ENCODE measurements at places on chromosomes 7 and 10. TPM values are rescaled to one million over a fixed set of nuclear protein-coding genes. Genes with fewer than 3 reads are reported as not detected.
A peak's percentile ranks its signal among the peaks of the same experiment; 100 is the strongest.

Gene GPC2
- total RNA-seq: 1.6 TPM

Gene HPS1
- 19.8 TPM for total RNA-seq

Gene DGKB
- not detected for total RNA-seq

Gene MKI67
- total RNA-seq: 5.2 TPM

Gene MEIG1
- total RNA-seq: not detected

Gene NPSR1
- total RNA-seq: not detected

Gene PKD2L1
- total RNA-seq: not detected

Gene EGR2
- total RNA-seq: 0.40 TPM

Gene EPHB6
- 2.0 TPM for total RNA-seq

Gene BMPER
- total RNA-seq: 0.35 TPM

Gene MRLN
- total RNA-seq: not detected

GRCh38 chr7:148718431-148718830 is 19.7 kb downstream of the CUL1 start:
- no peak for DNase-seq

GRCh38 chr7:88522771-88523293 is 216.1 kb upstream of the STEAP4 start:
- no peak for DNase-seq

- no peak for DNase-seq
These were observed 5.3 kb downstream of the CLDN15 start for GRCh38 chr7:101232141-101232850.

- no peak for DNase-seq
These were observed 111.2 kb downstream of the LSM5 start for GRCh38 chr7:32378988-32379387.

GRCh38 chr10:19466709-19467108 is 349.5 kb upstream of the PLXDC2 start:
- no peak for DNase-seq

DNA sequence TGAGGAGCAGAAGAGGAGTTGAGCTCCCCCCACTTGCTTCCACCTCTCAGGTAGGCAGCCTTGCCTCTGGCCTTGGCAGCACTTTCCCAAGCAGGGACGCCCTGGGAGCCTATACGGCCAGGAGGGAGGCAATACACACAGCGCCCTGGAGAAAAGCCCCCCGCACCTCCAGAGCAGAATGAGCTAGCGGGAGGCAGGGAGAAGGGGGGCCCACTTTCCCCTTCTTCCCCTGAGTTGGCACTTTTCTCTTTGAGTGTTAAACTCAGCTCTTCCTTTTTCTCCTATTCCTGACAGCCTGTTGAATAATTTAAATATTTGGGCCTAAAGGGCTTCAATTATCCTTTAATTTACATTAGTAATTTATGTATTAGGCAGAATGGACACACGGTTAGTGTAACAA is 35.8 kb downstream of the UNC5B start:
- DNase-seq: no peak

DNA sequence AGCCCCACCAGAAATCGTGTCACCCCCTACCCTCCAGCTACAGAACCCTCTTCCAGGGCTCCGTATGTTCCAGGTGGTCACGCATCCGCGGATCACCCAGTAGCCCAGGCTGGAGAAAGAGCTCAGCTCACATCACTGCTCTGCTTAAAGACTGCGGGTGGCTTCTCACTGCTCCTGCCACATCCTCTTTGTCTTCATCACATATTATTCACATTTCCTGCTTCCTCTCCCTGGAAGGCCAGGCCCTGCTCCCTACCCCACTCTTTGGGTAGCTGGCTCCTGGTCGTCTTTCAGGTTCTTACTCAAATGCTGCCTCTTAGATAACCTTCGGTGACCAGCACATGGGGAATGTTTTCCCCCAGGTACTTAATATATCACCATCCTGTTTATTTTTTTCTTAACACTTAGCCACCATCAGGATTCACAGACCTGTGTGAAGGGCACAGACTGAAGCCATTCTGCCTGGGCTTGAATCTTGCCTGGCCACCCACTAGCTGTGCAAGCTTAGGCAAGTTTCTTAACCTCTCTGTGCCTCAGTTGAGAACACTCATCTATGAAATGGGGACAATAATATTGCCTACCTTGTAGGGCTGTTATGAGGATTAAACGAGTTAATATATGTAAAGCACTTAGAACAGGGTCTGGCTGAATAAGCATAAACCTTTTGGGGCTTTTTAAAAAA is 307.8 kb downstream of the PRPF18 start:
- DNase-seq: no peak

- DNase-seq: no peak
These were observed 57.7 kb downstream of the PRTFDC1 start for GRCh38 chr10:24894728-24895127.

DNA sequence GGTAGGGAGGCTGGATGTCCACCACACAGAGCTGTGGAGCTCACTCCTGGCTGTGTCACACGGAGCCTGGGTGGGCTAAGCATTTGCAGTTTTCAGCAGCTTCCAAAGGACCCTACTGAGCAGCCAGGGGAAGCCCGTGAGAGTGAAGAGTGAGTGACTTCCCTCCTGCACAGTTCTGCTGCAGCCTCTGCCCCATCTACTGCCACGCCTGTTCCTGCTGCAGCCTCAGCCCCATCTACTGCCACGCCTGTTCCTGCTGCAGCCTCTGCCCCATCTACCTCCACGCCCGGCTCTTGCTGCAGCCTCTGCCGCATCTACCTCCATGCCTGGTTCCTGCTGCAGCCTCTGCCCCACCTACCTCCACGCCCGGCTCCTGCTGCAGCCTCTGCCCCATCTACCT is 12.2 kb downstream of the ADAM8 start:
- DNase-seq: no peak

DNA sequence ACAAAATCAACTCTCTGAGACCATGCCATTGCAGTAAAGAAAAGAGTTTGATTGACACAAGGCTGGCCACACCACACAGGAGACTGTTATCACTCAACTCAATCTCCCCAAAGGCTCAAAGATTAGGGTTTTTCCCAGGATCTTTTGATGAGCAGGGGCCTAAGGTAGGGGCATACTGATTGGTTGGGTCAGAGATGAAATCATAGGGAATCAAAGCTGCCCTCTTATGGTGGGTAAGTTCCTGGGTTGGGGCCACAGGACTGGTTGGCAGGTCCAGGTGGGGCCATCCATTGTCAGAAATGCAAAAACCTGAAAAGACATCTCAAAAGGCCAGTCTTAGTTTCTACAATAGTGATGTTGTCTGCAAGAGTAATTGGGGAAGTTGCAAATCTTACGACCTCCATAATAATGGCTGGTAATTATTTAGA is 91.6 kb downstream of the AKR1D1 start:
- DNase-seq: no peak

GRCh38 chr7:132255115-132255797 is 321.0 kb downstream of the PLXNA4 start:
- DNase-seq: no peak

- peak; percentile 94 for DNase-seq
These were observed 4.0 kb upstream of the CFAP58 start for GRCh38 chr10:104349623-104350126.

- DNase-seq: peak; percentile 82
These were observed 35.9 kb upstream of the HDAC9 start for GRCh38 chr7:18459484-18460245.

GRCh38 chr7:77565917-77566316 is 28.8 kb downstream of the PTPN12 start:
- peak; percentile 72 for DNase-seq

DNA sequence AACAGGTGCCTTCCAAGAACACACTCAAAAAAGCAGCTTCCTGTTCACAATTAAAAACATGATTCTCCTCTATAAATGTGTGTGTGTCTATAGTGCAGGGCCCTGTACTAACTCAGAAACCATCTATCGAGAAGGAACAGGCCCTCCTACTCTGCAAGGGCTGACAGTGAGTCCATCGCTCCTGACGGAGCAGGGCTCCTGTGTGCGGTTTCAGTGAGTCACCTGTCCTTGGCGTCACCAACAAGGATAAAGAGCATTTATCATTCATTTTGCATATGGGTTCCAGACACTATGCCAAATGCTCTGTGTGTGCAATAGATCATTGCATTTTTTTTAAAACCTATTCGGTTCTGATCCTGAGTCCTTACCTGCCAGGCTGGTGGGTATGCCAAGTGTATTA is 63.7 kb downstream of the TACC2 start:
- DNase-seq: no peak

- DNase-seq: no peak
These were observed 219.8 kb downstream of the ACTR3B start for GRCh38 chr7:152979376-152979775.

DNA sequence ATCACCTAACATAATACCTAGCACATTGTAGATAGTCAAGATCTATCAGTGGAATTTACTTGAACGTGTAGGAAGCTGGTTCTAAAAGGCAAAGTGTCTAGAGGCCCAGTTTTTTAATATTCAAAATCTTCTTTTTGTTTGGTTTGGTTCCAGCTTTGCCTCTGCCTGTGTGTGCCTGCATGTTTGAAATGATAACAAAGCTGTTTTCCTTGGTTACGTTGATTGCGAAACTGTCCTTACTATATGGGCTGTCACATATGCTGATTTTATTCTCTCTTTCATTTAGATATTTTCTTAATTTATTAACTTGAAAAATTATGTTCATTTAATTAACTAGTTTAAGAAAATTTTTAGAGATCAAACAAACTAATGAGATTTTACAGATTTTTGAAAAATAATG is 237.3 kb downstream of the SEMA3A start:
- DNase-seq: peak; percentile 15

GRCh38 chr7:70504254-70504653 is 627.7 kb upstream of the GALNT17 start:
- no peak for DNase-seq

GRCh38 chr7:134947831-134948230 is 38.5 kb upstream of the AGBL3 start:
- DNase-seq: no peak

DNA sequence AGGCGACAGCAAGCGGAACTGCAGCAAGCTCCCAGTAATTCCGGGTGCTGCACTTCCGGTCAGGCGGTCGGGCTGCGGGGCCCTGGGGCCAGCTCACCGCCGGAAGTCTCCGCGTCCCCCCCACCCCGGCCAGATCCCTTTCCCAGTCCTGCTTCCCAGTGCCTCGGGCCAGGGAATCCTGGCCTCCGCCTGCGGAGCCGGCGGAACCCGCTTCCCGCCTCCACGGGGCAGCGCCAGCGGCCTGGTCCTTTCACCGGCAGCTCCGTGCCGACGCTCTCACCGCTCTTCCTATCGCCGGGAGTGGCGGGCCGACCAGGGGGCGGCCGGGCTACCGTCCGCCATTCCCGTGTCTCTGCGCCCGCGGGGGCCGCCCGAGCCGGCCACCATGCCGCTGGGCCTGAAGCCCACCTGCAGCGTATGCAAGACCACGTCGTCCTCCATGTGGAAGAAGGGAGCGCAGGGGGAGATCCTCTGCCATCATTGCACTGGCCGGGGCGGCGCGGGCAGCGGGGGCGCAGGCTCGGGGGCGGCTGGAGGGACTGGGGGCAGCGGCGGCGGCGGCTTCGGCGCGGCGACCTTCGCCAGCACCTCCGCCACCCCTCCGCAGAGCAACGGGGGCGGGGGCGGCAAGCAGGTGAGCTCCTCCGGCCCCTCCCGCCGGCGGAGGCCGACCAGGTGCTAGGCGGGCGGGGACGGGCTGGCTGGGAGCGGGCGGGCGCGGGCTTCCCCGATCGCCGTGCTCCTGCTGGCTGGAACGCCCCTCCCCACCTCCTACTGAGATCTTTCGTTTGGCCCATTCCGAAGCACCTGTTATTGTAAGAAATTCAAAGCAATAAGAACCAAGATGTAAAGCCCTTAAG is at the start of gene GATAD1:
Gene GATAD1, plus strand, starts transcription at position 138 of the 860 bp plus-strand sequence. Its CDS starts 248 bp downstream, at position 386.
- DNase-seq: peak; percentile 85

DNA sequence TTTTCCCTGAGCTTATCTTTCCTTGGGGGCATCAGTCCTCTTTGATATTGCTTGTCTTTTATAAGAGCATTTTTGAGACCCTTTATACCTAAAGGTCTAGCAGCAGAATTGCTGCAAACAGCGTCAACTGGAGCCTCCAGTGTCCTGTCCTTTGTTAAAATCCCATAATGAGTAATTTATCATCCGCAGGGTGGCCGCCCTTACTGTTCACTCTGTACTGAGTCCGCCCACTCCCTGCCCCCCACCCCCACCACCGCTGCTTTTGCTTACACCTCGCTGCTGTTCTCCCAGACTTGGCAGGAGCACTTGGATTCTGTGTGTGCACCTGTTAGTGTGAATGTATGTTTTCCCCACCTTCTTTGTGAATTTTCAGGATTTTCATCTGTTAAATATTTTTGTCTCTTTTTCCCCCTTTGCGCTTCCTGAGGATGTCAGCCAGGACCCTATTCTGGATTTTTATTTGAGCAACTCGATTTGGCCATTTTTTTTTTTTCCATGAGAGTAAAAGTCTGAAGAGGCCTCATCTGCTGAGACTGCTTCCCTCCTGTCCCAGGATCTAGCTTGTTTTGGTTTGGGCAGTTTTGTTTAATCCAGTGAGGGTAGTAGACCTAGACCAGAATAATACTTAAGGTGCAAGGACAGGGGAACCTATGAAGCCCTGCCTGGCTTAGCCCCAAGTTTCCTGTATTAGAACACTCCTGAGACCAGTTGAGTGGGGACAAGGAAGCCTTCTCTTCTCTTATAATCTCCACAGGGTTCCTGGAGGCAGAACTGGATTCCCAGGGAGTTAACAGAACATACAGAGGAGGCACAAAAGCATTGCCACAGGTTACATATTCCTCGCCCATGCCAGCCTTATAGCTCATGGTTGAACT is 8.2 kb downstream of the AGFG2 start:
- DNase-seq: no peak

GRCh38 chr7:124351950-124352349 is 319.1 kb upstream of the TMEM229A start:
- no peak for DNase-seq

GRCh38 chr7:94509264-94509886 is at the start of gene CASD1:
Gene CASD1, plus strand, starts transcription at chr7:94509809. Its CDS starts 276 bp downstream, at chr7:94510085.
- peak; percentile 4 for DNase-seq

DNA sequence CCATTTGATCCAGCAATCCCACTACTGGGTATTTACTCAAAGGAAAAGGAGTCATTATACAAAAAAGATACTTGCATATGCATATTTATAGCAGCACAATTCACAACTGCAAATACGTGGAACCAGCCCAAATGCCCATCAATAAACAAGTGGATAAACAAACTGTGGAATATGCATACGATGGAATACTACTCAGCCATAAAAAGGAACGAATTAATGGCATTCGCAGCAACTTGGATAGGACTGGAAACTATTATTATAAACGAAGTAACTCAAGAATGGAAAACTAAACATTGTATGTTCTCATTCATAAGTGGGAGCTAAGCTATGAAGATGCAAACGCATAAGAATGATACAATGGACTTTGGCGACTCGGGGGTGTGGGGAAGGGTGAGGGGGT is 108.6 kb downstream of the MICU1 start:
- no peak for DNase-seq

GRCh38 chr10:58747687-58748086 is 235.0 kb downstream of the BICC1 start:
- DNase-seq: no peak

DNA sequence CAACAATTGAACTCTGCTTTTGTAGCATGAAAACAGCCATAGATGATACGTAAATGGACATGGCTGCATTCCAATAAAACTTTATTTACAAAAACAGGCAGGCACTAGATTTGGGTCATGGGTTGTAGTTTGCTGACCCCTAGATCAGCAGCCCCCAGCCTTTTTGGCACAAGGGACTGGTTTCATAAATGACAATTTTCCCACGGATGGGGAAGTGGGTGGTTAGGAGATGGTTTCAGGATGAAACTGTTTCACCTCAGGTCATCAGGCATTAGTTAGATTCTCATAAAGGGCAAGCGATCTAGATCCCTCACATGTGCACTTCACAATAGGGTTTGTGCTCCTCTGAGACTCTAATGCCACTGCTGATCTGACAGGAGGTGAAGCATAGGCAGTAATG is 16.5 kb upstream of the ANK3 start:
- no peak for DNase-seq

Data from renal cortical epithelial cell (primary cell).